WTC11 (cell line): ENCODE measurements at places on chromosomes 4 and X.
A peak's percentile ranks its signal among the peaks of the same experiment; 100 is the strongest.

DNA sequence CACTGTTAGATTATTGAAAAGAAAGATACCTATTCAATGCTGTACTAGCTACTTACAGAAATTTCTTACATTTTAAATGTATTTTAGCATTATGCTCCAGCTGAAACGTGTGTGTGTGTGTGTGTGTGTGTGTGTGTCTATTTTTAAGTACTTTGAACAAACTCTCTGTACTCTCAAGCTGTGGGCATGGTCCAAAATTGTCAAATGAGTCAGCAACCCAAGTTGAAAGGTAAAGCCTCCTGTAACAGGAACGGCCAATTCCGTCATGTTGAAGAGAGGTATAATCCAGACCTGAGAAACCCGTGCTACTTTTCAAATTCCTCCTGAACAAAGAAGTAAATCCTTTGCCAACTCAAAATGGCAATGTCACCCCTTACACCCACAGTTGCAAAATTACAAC is 20.5 kb downstream of the MAOB start:
- DNase-seq: no peak

GRCh38 chr4:172865103-172865502 is 303.5 kb upstream of the GALNT7 start:
- DNase-seq: no peak

DNA sequence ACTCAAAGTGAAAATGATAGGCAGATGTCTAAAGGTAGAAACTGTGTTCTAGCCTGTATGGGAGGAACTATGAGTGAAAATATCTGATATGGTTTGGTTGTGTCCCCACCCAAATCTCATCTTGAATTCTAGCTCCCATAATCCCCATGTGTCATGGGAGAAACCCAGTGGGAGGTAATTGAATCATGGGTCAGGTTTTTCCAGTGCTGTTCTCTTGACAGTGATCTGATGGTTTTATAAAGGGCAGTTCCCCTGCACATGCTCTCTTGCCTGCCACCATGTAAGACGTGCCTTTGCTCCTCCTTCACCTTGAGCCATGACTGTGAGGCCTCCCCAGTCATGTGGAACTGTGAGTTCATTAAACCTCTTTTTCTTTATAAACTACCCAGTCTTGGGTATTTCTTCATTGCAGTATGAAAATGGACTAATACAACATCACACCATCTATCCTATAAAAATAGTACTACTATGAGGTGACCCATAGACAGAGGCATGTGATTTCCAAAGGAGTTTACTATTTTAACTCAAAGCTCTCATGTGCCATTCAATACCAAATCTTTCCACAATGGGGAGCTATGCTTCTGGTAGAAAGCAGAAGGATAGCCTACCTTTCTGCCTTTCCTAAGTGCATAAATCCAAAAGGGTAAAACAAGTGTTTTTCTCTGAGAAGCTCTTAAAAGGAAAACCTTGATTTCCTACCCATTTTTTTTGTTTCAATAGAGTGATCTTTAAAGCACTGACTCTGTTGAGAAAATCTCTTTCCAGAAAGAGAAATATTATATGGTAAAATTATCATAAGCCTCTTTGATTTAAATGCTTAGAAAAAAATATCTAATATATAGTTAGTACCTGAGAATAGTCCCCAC is 38.8 kb downstream of the SEC31A start:
- DNase-seq: no peak

DNA sequence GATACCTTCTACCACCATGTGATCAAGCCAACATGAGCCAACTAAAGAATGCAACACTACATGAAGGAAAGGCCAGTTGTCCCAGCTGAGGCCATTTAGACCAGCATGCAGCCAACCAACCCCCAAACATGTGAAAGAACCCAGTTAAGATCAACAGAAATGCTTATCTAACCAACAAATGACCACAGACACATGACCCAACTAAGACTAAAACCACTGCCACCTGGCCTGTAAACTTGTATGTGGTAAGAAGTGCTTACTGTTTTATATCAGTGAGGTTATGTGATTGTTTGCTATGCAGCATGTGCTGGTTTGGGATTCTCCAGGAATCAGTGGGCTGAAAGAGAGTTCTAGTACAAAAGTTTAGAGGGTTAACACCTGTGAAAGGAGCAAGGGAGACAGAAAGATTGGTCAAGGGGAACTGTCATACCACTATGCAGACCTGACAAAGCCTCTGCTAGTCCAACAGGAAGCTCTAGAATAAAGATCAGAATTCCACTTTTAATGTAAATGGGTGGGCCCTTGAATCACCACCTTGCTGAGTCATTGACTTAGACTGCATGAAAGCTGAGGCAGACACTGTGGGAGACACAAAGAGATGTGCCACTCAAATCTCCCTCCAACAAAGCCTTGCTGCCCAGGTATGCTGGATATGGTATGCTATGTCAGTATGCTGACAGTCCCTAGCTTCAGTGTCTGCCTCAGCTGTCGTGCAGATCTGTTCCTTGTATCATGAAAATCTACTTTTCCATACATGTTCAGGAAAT is 6.1 kb upstream of the SH3D19 start:
- no peak for DNase-seq

- DNase-seq: no peak
Observed at GRCh38 chr4:24888475-24889344, 24.1 kb downstream of the CCDC149 start.

DNA sequence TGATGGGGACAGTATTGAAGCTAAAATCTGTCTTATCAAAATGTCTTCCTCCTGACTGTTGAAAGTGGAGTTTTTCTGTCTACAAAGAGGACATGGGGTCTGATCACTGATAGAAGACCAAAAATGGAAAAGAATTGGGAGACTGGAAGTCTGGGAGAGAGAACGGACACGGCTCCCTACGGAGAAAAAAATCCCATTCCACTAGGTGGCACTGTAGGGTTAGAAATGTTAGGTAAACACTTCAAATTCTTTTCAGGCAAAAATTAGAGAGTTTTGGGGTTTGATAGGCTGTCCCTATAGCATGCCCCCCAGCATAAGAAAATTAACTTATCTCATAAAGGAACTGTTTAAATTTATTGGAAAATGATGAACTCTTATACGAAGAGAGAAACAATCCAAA is 200.5 kb downstream of the FAM133A start:
- peak; percentile 31 for DNase-seq

GRCh38 chr4:152535360-152535902 is 461 bp downstream of the FBXW7 start:
- DNase-seq: peak; percentile 25
